NCI-H2081 treated with DMSO at 0.1 percent for 48 hours (cell line): ENCODE measurements at places on chromosomes 16 and 17.

GRCh38 chr16:55502801-55503366, 6.0 kb upstream of the LPCAT2 start:
- DNase-seq = no peak

DNA sequence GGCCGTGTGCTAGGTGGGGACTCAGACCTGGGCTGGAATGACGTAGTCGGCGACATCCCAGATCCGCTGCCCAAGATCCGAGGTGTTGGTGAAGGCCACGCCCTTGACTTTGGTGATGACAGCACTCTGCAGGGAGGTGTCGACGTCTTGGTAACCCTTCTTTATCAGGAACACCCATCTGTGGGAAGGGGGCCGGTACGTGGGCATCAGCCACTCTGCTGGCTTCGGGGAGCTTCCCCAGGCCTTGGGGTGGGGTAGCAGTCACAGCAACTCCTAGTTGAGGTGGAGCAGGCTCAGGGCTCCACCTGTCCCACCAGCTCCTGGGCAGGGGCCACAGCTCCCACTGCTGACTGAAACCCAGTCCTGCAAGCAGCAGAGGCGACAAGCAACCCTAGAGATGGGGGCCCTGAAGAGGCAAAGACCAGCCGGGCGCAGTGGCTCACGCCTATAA, 4.3 kb downstream of the P2RX5 start:
- no peak for DNase-seq

- no peak for DNase-seq
These were observed 7.3 kb upstream of the TRPV2 start for GRCh38 chr17:16407911-16408588.

DNA sequence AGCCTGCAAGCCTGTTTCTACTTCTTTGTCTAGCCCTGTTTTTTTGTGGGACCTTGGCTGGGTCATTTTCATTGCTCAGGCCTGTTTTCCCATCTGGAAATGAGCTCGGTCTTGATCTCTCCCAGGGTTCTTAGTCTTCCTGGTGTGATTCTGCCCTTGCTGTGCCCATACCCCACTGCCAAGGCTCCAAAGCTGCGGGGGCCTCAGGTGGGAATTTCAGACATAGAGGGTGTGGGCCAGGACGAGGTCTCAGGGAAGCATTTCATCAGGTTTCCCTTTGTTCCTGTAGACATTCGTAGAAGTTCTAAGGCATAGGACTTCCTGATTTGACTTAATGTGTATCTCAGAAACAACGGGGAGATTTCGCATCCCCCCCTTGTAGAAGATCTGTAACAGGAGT, 5.8 kb downstream of the MPRIP start:
- no peak for DNase-seq

DNA sequence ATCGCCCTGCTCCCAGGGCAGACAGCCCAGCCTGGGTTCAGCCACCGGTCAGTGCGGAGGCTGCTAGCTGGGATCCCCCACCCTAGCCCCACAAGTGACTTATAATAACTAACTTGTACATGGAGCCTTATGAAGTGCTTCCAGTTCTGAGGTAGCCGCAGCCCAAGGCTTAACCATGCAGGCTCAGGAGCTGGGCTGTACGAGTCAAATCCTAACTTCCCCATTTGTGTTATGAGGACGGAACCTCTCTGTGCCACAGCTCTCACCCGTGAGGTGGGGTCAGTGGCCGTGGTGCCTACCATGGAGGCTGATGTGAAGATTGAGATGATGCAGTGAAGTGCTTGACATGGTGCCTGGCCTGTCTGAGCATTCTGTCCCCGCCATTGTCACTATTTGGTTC, 27.8 kb upstream of the GOSR2 start:
- no peak for DNase-seq
